ENCODE measurements at places on chromosomes 12 and 14.

DNA sequence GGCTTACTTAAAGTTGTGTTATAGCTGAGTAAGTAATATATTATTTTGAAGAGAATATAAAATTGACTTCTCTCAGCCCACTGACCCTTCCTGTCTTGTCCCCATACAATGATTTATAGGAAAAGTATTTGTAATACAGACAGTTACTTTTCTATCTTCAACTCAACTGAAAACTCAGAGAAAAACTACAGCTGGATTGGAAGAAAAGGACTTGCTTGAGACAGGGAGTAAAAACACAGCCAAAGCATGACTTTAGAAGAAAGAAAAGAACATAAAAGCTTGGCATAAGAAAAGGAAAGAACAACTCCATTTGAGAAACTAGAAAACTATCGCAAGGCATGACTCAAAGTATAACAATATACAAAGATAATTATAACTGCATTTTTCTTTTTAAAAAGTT lies 57.5 kb downstream of the MSRB3 start:
- no peak for DNase-seq

GRCh38 chr14:43853541-43853940 lies 653.5 kb downstream of the FSCB start:
- no peak for DNase-seq

GRCh38 chr14:103126088-103126872 lies 3.0 kb downstream of the TNFAIP2 start:
- no peak for DNase-seq

DNA sequence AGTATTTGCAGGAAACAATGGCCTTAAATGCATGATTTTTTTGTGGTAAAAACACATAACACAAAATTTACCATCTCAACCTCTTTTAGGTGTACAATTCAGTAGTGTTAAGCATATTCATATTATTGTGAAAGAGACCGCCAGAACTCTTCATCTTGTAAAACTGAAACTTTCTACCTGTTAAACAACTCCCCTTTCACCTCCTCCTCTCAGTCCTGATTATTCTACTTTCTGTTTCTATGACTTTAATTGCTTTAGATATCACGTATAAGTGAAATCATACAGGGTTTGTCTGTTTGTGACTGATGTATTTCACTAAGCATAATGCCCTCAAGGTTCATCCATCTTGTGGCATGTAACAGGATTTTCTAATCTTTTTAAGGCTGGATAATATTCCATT lies 353.4 kb downstream of the ADAMTS20 start:
- no peak for DNase-seq

DNA sequence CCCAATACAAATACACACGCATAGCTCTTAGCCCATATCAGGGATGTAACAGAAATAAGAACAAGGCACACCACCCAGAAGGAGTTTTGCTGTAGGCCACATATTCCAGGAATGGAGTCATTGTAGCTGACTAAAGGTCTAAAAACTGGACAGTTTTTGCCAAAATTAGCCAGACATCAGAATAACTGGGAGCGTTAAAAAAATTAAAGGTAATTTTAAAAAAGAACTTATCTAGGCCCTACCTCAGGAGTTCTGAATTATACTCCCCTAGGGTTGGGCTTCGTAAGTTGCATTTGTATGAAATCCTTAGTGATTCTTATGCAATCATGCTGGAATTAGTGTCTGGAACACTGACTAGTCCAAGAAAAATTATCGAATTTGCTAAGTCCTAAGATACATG lies 987.7 kb downstream of the GALC start:
- DNase-seq = no peak

GRCh38 chr12:87814625-87815024 lies 214.6 kb downstream of the C12orf50 start:
- DNase-seq = no peak

DNA sequence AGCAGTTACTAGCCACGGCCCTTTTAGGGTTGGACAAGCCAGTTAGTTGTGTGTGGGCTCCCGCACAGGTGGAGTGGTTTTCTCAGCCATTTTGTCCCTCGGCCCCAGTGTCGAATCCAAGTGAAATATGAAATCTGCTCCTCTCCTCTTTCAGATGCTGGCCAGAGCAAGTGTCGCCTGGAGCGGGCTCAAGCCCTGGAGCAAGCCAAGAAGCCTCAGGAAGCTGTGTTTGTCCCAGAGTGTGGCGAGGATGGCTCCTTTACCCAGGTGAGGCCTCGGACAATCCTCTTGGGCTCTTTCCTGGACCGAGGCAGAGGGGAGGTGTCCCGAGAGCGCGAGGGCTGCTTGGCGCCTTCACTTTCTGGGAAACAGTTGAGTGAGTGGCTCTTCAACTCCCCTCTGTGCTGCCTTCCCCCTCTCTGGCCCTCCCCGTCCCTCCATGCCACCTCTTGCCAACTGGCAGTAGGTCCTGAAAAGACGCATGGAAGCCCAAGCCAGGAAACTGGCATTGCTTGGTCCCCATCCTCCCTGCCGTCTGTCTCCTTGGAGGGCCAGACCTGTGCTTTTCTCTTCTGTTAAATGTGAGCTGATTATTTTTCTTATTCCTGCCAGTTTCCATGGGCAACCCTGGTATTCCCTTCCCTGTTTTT lies 74.2 kb downstream of the SMOC1 start:
- DNase-seq = no peak

GRCh38 chr14:80565001-80565400 lies 353.7 kb upstream of the DIO2 start:
- DNase-seq = no peak

DNA sequence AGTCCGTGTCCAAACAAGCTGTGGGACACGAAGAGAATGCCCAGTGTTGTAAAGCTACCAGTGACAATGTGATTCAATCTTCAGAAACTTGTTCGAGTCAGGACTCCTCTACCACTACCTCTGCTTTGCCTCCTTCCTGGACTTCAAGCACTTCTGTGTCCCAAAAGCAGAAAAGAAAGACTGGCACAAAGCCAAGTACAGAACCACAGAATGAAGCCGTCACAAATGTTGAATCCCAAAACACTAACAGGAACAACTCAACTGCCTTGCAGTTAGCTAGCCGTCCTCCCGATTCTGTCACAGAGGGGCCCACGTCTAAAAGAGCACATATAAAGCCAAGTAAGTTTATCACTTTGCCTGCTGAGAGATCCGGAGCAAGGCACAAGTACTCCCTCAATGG lies 284.9 kb downstream of the LRFN5 start:
- no peak for DNase-seq

- no peak for DNase-seq
These were observed 74.7 kb downstream of the RPS6KA5 start for GRCh38 chr14:90985601-90986242.

GRCh38 chr12:55629058-55629841 lies 7.4 kb upstream of the OR10P1 start:
- no peak for DNase-seq

- DNase-seq = no peak
These were observed 57.0 kb upstream of the FBRSL1 start for GRCh38 chr12:132432721-132433577.

DNA sequence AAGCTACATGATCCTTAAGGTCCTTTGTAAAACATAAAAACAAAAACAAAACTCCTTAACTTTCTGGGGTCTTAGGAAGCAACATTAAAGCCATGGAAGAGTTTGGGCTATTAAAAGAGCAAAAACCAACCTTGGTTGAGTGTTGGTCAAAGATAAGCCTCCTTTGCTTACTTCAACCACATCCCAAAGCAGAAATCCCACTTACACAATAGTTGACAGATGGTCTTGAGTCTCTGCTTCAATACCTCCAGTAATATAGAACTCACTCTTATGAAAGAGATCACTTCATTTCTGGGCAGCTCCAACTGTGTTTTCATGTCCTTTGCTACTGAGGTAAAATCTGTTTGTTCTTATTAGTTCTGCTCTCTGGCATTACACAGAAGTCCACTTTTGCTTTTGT lies 125.8 kb downstream of the SLC38A4 start:
- no peak for DNase-seq

All from NCI-H524 (cell line).